ENCODE measurements at places on chromosomes 12 and 14.

- no peak for DNase-seq
Measured at GRCh38 chr12:57103856-57104255, 7.3 kb downstream of the STAT6 start.

- DNase-seq = peak; percentile 69
Measured at GRCh38 chr14:103518422-103519042, 4.1 kb downstream of the CKB start.

DNA sequence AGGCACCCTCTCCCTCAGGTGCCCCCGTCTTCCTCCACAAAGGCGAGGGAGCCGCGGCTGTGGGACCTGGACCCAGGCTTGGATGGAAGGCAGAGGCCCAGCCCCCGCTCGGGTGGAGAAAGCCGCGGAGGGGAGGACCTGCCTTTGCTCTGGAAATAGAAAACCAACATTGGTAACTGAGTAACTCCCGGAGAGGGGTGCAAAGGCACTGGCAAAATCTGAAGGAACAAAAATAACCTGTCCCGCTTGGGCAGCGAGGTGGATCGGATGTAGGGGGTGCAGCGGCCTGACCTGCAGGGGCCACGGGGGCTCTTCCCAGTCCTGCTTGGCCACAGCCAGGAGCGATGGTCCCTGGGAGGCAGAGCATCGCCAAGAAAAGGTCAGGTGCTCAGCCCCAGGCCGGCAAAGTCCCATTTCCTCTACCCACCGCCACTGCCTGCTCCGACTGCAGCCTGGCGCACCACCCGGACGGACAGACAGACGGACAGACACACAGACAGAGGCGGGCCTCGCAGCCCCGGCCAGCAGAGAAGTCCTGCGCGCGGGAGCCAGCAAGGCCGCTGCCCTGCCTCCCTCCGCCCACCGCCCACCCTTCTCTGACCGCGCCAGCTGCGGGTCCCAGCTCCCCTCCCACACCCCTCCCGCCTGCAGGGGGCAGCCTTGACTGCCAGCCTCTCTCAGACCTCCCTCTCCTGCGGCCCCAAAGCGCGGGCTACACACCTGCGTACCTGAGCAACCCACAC lies 21.4 kb upstream of the TMEM106C start:
- DNase-seq = peak; percentile 65

- DNase-seq = no peak
Measured at GRCh38 chr12:22110176-22110575, 64.2 kb downstream of the CMAS start.

DNA sequence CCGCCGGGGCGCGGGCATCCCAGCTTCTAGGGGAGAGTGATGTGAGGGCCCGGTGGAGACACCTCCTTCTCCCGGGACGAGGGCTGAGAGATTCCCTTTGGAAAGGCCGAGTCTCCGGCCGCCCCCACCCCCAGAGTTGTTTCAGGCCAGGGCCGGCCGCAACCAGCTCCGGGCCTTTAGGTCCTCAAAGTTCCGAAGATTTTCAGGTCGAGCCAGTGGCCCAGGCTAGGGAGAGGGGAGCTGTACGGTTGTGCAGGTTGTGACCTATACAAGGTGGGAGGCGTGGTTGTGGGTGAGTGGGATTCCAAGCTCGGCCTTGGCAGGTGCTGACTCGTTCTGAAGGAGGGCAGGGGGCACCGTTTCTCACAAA lies 18.4 kb upstream of the ANKRD33 start:
- no peak for DNase-seq

- no peak for DNase-seq
Measured at GRCh38 chr14:99595524-99595923, 8.5 kb downstream of the CCDC85C start.

DNA sequence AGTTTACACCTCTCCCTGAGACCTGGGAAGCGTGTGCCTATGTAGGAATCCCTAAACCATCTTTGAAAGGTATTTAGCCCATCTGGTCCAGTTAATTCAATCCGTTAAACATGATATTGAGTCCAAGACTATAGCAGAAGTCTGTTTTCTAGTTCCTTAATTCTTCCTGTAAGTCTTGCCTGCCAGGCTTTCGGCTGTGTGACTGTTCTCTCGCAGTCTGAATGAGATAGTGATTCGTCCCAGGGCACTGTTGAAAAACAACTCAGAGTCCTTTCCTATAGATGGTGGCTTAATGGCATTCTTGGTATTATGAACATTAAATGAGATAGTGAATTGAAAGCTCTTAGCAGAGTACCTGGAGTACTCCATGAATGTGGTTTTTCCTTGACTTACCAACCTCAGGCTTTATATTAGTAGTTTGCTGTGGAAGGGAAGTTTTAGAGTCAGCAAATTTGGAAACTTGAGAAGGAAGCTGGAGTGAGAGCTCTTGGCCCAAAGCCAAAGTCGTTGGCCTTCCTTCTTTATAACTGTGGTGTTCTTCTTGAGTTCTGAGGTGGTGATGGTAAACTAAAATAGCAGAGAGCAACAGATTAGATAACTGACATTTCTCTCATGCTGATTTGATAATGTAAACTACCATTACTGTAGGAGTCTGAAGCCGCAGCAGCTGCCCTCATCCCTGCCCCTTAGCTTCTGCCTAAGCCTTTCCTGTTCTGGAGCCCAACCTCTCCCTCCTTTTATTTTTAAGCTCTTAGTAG lies 76.5 kb downstream of the TGFB3 start:
- DNase-seq = no peak

- no peak for DNase-seq
Measured at GRCh38 chr12:76220980-76221379, 127.2 kb downstream of the BBS10 start.

DNA sequence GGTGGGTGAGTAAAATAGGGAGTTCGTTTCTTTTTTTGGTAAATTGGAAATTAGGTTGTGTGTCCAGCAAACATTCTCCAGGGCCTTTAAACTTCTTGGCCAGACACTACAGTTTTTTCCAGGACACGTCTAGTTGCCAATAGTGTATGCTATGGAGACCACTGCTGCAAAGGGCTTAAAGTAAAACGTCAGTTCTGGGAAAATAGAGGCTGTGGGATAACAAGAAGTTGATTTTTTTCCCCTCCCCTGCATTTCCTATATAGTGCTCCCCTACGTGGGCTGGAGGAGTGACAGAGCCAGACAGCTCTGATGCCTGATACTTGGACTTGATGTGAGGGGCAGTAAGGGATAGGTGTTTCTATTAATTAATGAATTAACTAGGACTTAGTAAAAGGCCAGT lies 2.4 kb downstream of the ACVR1B start:
- no peak for DNase-seq

DNA sequence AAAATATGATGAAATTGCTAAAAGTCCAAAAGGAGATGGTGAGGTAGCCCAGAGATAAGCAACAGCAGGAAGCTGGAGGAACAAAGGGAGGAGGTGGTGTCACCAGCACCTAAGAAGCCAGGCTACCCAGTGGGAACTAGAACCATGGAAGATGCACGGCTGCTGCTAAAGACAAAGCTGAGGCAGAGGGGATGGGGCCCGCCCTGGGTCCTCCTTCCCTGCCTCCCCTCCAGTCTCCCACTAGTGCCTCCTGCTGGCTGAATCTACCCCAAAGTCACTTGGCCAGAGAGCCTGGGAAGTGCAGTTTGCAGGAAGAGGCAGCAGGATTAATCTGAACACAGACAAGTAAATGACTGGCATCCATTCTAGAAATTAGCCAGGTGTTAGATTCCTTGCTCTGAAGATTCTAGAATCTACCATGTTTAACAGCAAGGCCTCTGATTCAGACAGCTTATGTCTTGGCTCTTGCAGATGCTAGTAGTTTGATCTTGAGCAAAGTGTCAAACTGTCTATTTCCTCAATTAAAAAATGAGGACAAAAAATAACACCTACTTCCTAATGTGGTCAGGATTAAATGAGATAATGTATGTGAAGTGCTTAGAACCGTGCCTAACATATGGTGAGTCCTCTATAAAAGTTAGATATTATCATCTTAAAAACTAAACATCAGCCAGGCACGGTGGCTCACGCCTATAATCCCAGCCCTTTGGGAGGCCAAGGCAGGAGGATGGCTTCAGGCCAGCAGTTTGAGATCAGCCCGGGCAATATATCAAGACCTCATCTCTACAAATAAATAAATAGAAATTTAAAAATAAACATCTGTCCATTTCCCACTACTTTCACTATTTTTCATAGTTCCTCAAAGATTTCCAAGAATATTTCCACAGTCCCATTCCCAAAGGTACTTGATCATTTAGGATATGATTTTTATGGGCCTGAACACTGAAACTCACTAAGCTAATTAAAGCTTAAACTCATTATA lies 5.8 kb upstream of the LRP10 start:
- DNase-seq = peak; percentile 27

Data from CD4-positive, alpha-beta T cell treated with Interleukin-6 for 4 hours (primary cell).